Gastroesophageal sphincter (tissue), 4 donors: ENCODE measurements at places on chromosomes 4 and X. TPM values are rescaled to one million over a fixed set of nuclear protein-coding genes. Genes with fewer than 3 reads are reported as not detected.

- no peak for ATAC-seq
These were observed 176.0 kb downstream of the SHOX start for GRCh38 chrX:806586-806985.

DNA sequence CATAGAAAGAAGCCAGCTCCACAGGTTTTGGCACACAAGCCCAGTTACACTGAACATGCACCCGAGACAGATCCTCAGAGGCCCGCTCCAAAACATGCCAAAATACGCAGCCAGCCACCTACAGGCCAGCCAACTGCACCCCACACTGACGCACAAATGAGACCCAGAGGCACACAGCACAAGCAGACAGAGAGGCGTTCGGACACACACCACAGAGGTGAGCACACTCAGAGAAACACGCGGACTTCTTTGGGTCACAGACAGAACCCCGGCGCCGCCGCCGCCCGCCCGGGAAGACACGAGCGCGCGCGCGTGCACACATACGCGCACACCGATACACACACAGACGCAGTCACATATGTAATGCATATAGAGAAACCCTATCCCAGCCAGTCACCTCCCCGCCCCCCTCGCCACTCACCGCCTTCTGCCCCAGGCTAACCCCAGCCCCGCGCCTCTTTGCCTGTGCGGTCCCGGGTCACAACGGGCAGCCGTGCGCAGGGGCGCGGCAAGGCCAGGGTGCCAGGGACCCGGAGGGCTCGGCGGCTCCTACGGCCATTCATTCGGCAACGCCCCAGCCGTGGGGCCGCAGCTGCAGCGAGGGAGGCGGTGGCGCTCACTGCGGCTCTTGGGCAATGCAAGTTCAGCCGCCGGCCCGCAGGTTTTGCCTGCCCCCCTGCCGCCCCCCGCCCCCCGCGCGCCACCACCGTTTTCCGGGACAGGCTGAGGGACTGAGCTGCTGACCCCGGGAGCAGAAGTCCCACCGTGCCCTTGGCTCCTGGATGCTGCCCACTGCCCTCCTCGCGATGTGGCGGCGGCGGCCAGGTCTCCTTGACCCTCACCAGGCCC is 553 bp downstream of the SEPTIN6 start:
- peak; percentile 9 for ATAC-seq

DNA sequence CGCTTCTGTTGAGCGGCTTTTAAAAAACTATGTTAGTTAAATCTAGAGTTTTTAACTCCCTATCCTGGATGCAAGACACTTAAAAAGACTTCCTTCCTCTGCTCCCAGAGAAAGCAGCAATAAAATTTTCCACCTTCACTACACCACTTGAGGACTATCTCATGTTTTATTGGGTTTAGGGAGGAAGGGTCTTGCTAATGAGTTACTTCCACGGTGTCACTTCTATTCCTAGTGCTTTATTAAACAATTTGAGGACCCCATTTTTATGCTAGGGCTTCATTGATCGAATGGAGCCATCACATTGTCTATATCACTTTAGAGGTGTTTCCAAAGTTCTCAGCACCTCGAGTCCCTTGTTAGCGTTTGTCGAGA is 3.7 kb upstream of the STIM2 start:
- no peak for ATAC-seq

DNA sequence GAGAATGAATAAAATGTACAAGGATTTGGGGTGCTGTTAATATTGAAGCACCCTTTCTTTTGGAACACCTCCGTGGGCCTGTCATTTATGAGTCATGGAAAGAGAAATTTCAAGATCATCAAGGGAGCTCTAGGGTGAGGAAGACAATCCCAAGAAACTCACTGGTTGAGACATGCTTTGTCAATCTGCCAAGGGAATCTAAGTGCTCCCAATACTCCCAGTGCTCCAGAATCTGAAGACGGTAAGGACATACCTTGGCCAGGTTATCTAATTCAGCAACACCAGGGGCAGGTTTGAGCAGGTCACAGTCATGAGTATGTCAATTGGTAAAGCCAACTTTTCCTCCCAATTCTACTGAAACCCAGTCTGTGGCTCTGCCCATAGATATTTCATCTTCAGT is 556.4 kb upstream of the CPEB2 start:
- ATAC-seq, result no peak

GRCh38 chr4:1502976-1503375 is 96.7 kb upstream of the NKX1-1 start:
- ATAC-seq, result no peak

DNA sequence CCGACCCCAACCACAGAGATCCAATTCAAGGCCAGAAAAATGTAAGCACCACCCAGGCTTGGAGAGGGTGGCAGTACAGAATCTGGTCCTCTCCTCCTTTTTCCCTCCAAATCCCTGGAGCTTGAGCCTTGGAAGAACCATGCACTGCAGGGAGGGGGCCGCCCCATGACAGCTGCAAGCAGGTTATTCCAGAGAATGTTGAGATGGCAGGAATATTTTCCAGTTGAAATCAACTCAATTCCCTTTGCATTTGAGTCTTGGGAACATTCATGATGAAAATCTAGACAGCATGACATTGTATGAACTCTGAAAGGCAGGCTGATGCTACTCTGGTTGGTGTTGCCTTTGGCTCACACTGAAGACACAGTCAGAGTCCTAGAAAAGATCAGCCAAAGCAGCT is 386.6 kb upstream of the FGF16 start:
- no peak for ATAC-seq

GRCh38 chr4:184288451-184289178 is 70.9 kb upstream of the ENPP6 start:
- no peak for ATAC-seq

DNA sequence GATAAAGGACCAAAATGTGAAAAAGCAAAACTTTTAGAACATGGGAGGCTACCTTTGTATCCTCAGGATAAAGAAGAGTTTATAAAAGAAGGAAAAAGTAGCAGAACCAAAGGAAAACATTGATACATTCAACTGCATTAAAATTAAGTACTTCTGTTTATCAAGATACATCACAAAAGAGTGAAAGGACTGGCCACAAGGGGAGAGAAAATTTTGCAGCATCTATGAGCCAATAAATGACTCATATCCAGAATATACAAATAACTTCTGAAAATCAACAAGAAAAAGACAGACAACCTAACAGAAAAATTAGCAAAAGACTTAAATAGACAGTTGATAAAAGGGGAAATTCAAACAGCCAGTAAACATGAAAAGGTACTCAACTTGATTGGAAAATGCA is 177.1 kb downstream of the RBMX2 start:
- no peak for ATAC-seq

The USP17L10 gene
- not detected for total RNA-seq

The FAM47A gene
- not detected for total RNA-seq

The VGLL1 gene
- not detected for total RNA-seq
